ENCODE measurements at places on chromosomes 2 and 18.

GRCh38 chr2:239822146-239822831 lies 202.9 kb downstream of the NDUFA10 start:
- DNase-seq: no peak

DNA sequence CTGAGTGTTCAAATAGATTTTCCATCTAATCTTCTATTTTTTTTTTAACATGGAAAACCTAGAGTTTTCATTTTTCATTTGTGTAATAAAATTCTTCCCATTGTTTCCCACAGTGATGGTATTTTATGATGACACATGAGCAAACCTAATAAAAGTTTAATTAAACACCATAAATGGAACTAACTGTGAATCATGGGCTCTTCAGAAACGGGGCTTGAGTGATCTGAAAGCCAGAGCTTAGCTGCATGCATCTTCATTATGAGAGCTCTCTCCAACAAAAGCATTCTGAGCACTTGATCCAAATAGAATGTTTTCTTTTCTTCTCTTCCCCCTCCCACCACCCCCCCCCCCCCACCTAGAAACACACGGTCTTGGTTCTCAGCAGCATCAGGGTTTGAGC lies 82.1 kb upstream of the REV1 start:
- no peak for DNase-seq

DNA sequence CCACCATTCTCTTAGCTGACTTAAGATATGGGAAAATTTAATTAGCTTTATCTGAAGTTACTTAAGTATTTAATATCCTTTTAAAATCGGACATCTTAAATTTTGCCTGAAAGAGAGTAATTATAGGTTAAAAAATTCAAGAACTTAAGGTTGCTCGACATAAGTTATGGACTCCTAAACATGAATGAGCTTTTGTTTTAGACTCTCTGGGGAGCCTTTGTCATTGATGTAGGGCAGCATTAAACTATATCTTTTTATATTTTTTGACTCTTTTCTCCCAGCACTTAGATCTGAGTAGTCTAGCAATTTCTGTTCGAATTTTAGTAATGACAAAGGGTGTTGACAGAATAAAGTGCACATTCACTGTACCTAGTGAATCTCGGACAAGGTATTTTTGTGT lies 4.7 kb downstream of the PHLPP1 start:
- no peak for DNase-seq

DNA sequence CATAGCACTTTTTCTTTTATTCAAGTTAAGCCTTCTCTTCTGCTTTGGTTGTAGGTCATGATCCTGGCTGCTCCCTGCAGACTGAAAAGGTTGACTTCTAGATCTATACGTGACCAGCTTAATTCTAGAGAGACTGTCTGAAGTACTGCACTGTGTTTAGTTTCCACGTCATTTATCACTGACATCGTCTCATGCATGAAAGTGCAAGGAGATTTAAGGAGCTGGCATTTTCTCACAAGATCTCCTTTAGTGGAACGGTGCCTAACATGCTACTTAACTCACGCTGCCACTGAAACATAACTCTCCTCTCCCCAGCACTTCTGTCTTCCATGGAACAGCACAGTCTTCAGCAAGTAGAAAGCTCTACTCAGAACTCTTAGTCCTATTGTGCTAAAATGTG lies 583.0 kb upstream of the KLHL29 start:
- no peak for DNase-seq

GRCh38 chr18:5456577-5457461 lies 87.0 kb downstream of the EPB41L3 start:
- DNase-seq: no peak

DNA sequence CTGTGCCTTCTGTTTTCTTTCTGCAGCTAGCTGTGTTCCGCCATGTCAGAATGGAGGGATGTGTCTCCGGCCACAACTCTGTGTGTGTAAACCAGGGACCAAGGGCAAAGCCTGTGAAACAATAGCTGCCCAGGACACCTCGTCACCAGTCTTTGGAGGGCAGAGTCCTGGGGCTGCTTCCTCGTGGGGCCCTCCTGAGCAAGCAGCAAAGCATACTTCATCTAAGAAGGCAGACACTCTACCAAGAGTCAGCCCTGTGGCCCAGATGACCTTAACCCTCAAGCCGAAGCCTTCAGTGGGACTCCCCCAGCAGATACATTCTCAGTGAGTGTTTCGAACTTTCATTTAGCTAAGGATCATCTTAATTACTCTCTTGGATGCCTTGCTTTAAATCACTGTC lies 74.1 kb downstream of the LTBP1 start:
- no peak for DNase-seq
